ENCODE measurements at places on chromosomes 11 and 22.

DNA sequence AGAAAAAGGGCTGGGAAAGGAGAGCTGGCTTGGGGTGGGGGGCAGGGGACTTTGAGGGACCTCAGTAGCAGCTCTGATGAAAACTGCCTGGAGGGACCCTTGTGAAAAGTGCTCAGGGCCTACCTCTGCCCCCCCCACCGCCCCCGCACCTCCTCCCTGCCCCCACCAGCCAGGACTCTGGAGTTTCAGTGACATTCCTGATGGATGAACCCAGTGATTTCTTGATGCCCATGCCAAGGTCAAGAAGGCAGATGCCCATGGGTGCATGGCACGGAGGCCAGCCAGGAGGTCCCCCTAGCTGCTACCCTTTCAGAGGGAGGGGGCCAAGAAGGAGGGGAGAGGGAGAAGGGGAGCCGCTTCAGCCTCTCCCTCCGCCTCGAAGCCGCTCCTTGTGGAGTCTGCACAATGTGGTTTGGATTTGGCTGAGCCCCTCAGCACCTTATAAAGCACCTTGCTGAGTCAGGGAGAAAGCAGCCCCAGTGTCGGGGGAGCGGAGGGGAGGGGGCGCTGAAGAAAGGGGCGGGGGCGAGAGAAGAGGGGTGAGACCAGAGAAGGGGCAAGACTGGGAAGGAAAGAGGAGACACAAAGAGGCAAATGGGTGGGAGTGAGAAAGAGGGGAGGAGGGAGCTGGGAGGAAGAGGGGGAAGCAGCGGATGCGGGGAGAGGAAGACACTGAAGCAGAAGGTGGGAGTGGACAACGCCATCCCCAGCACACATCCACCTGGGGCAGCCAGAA, 2.1 kb upstream of the CLCF1 start:
- H3K27me3 ChIP-seq = peaks cover 17% of the 10 kb centered on the region
- no peak overlapping the region for H3K4me3 ChIP-seq
- no peak for DNase-seq

DNA sequence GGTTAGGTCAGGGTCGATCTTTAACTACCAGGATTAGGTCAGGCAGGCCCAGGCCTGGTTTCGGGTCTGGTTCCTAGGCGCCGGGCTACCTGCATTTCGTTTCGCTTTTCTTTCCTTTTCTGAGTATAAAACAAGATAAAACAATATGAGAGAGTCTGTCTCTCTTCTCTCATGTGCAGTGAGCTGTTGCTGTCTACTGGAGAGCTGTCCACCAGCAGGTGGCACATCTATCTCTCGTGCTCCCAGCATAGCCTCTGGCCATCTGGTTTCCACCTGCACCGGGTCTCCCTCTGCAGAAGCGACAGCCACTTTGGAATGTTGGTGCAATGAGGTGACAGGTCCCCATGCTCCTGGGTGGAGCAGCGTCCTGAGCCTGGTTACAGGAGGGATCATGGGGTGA, 27.6 kb downstream of the RIBC2 start:
- no peak for DNase-seq
- no peaks in the 10 kb centered on the region for H3K27me3 ChIP-seq
- H3K4me3 ChIP-seq = peak overlapping the region; percentile 64
- H3K36me3 ChIP-seq = no peaks in the 10 kb centered on the region
- no peak overlapping the region for H3K27ac ChIP-seq

DNA sequence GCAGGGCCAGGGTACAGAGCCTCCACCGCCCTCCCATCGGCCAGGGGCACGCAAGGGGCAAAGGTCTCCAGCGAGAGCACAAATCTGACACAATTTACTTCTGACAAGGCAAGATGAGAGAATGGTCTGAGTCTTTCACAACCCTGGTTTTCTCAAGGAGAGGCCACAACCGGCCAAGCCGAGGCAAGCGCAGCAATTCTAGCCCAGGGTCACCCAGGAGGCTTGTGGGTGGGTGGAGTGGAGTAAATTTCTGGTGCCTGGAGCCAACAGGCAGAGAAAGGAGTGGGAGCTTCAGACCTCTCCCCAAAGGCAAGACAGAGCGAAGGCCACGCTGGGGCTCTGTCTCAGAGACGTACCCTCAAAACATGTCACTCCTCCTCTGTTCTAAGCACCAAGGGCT, 9.3 kb downstream of the LARGE2 start:
- peaks cover 7% of the 10 kb centered on the region for H3K36me3 ChIP-seq
- H3K4me1 ChIP-seq = peaks cover 37% of the 10 kb centered on the region
- H3K27me3 ChIP-seq = peaks cover 7% of the 10 kb centered on the region
- no peak overlapping the region for H3K4me3 ChIP-seq
- H3K27ac ChIP-seq = peak overlapping the region; percentile 84

- H3K4me3 ChIP-seq = no peak overlapping the region
- DNase-seq = no peak
- H3K27me3 ChIP-seq = no peaks in the 10 kb centered on the region
- peaks cover 13% of the 10 kb centered on the region for H3K4me1 ChIP-seq
Measured at GRCh38 chr11:100810146-100810545, 123.1 kb downstream of the ARHGAP42 start.

DNA sequence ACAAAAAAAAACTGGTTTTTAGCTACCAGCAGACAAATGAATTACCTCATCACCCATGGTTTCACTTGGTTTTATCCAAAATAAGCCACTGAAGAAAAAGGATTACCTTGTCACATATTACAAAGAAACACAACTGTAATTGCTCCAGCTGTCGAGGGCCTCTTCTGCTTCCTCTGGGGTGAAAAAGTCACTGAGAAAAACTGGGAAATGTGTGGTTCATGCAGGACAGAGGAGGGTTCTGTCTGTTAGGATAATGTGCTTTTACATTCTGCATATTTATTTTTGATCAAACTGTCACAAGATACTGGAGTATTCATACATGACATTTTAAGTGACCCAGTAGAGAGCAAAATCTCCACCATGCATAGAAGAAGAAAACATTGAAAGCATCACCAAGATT, 211.7 kb downstream of the NAV2 start:
- H3K4me1 ChIP-seq = no peaks in the 10 kb centered on the region
- peaks cover 3% of the 10 kb centered on the region for H3K27me3 ChIP-seq
- H3K4me3 ChIP-seq = no peak overlapping the region
- no peaks in the 10 kb centered on the region for H3K36me3 ChIP-seq
- DNase-seq = no peak

Data from immature natural killer cell (primary cell).